NCI-H446 (cell line): ENCODE measurements at places on chromosomes 6 and 20.

DNA sequence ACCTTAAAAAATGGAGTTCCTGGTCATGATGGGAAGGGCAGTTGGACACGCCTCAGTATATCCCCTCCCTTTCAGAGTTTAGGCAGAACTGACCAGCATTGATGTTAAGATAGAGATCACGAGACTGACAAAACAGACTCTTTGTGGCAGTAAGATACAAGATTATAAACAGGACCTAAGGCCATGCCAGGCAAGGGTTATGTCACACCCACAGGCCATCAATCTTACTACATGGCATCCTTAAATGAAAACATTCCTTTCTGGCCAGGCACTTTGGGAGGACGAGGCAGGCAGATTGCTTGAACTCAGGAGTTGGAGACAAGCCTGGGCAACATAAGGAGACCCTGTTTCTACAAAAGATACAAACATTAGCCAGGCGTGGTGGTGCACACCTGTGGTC lies 129.3 kb upstream of the MLN start:
- DNase-seq, result no peak

DNA sequence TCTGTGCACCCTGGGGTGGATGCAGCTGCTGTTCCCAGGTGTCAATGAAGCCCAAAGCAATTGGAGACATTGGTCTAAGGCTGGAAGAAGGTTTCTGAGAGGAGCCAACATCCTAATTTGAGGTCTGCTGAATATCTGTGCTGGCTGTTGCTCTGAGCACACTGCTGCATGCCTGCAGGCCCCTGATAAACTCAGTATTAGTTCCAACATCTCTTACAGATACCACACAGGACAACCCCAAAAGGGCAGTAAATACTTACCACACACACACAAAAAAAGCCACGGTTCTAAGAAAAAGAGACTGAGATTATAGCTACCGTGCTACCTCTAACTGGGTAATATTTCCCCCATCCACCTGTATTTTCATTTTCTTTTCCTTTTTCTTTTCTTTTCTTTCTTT lies 164.3 kb upstream of the SOX4 start:
- no peak for DNase-seq

GRCh38 chr20:49100972-49101371 lies 54.9 kb downstream of the CSE1L start:
- DNase-seq, result no peak

GRCh38 chr6:85402071-85402470 lies 47.8 kb upstream of the NT5E start:
- no peak for DNase-seq

DNA sequence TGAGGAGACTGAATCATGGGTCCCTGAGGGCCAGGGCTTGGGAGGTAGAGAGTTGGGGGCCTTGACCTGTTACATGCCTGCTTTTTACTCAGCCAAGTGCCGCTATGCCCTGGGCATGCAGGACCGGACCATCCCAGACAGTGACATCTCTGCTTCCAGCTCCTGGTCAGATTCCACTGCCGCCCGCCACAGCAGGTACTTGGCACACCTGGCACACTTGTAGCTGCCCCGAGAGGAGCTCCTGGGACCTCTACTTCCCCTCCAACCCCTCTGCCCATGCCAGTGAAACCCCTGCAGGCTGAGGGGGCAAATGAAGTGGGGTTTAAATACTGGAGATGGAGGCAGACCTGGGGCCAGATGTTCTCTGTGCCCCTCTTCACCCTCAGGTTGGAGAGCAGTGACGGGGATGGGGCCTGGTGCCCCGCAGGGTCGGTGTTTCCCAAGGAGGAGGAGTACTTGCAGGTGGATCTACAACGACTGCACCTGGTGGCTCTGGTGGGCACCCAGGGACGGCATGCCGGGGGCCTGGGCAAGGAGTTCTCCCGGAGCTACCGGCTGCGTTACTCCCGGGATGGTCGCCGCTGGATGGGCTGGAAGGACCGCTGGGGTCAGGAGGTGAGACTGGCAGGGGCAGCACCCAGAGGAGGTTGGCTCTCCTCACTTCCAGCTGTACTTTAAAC lies 4.6 kb downstream of the DDR1 start:
- DNase-seq, result no peak

DNA sequence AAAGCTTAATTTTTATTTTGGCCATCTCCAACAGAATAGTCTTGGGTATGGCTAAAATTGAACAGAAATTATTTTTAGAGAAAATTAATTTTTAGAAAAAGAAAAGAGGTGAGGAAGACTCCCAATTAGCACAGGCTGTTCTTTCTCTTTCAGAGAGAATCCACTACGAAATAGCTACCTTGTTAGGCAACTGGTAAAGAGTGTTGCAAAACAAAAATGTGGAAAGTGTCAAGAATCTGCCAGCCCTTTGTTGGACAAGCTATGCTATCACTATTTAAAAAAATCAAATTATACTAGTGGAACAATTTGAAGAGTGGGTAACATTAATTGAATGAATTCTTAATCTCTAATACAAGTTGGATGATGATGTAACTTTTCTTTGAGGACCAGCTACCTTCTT lies 19.2 kb upstream of the ZSCAN9 start:
- no peak for DNase-seq

DNA sequence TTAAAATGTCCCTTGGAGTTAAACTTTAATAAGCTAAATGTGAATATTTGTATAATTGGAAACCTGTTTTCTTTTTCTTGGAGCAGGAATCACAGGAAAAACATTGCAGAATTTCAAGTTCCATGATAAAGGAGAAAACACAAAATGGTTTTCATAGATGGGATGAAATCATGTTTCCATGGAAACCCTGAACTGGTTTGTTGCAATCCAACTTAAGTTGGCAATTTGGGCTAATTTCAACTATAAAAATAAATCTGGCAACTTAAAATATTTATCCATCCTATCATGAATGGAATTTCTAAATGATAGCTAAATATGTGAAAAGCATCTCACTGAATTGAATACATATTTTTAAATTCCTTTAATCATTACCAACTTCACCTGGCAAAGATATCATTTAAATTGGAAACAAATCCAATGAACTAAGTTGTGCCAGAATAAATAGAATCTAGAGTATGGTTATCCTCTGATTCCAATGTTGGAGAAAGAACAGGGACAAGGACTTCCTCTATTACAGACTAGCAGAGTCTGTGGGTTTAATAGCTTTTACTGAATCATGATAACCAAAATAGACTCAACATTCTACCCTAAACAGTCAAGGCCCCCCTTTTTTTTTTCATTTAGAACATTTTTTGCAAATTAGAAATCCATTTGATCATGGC lies 33.2 kb downstream of the COL21A1 start:
- no peak for DNase-seq

GRCh38 chr20:47318586-47319516 lies 37.6 kb downstream of the ZMYND8 start:
- DNase-seq, result no peak

DNA sequence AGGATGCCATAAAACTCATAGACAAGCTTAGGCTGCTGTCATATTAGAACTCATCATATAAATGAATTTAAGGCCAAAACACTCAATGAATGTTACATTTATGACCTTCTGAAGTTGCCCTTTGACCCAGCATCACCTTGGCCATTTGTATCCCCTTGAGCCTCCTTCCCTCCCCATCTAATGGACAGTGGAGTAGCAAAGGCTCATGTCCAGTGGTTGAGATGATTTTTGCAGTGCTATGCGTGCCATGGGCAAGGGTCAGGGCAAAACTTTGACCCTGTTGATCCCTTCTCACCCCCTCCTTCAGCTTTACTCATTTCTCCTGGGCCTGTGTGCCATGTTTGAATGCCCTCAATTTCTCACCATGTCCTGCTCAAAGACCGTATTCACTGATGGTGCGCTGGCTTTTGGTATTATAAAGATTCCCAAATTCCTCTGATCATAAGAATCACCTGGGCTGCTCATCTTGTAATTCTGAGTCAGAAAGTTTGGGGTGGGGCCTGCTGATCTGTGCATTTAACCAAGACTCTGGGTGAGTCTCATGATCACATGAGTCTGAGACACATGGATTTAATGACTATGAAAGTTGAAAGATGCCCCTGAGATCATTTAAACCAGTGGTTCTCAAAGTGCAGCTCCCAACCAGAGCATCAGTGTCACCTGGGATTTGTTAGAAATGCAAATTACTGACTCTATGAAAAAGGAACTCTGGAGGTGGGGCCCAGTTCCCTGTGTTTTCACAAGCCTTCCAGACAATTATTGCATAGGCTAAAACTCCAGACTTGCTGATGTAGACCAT lies 57.5 kb upstream of the IL20RA start:
- DNase-seq, result no peak

- no peak for DNase-seq
These were observed 63.7 kb upstream of the CTNNBL1 start for GRCh38 chr20:37630166-37630565.

DNA sequence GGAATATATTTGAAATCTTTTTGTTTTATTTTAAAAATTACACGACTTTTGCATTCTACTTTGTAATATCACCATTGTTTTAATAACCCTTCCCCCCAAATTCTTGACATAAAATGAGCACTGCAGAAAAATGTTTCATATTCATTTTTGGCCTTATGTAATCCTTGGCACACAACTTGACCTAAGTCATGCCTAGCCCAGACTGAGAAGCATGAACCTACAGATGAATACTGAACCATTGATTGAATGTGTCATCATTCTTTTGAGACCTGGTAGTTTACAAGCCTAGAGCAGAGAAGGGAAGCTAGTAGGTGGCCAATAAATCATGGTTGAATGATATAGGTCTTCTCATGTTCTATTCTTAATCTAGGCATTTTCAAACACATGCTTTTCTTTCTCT lies 89.4 kb upstream of the EDN1 start:
- no peak for DNase-seq

- DNase-seq, result no peak
These were observed 241.8 kb downstream of the BCKDHB start for GRCh38 chr6:80348263-80348662.
